ENCODE measurements at places on chromosomes 4 and X. TPM values are rescaled to one million over a fixed set of nuclear protein-coding genes. Genes with fewer than 3 reads are reported as not detected.

- DNase-seq = no peak
These were observed 69.5 kb downstream of the APBB2 start for GRCh38 chr4:41144812-41145211.

- no peak for DNase-seq
These were observed 56.5 kb downstream of the ARAP2 start for GRCh38 chr4:36187723-36188333.

GRCh38 chr4:142396279-142396678 is 449.8 kb downstream of the INPP4B start:
- DNase-seq = no peak

The GJB1 gene
- not detected for total RNA-seq

The TRPC3 gene
- 0.29 TPM for total RNA-seq

Measured in osteoblast (primary cell).